ENCODE measurements at places on chromosomes 2 and 18. TPM values are rescaled to one million over a fixed set of nuclear protein-coding genes. Genes with fewer than 3 reads are reported as not detected.

The RAB10 gene
- 34.3 TPM for polyA plus RNA-seq

The RGPD3 gene
- 0.07 TPM for polyA plus RNA-seq

The TCF23 gene
- 0.30 TPM for polyA plus RNA-seq

The CGREF1 gene
- polyA plus RNA-seq = 0.42 TPM

The FOXD4L1 gene
- polyA plus RNA-seq = 0.13 TPM

The FAM237A gene
- polyA plus RNA-seq = not detected
